ENCODE measurements at places on chromosomes 5 and 9. TPM values are rescaled to one million over a fixed set of nuclear protein-coding genes. Genes with fewer than 3 reads are reported as not detected.

RUFY1 gene
- 51.8 TPM for total RNA-seq

SLC36A3 gene
- total RNA-seq, result not detected

EHMT1 gene
- total RNA-seq, result 46.3 TPM

IFNA8 gene
- total RNA-seq, result not detected

GPSM1 gene
- total RNA-seq, result 30.9 TPM

IRX1 gene
- total RNA-seq, result 3.2 TPM

FAM221B gene
- not detected for total RNA-seq

DMRT3 gene
- total RNA-seq, result not detected

FAM78A gene
- total RNA-seq, result 0.59 TPM

DNA sequence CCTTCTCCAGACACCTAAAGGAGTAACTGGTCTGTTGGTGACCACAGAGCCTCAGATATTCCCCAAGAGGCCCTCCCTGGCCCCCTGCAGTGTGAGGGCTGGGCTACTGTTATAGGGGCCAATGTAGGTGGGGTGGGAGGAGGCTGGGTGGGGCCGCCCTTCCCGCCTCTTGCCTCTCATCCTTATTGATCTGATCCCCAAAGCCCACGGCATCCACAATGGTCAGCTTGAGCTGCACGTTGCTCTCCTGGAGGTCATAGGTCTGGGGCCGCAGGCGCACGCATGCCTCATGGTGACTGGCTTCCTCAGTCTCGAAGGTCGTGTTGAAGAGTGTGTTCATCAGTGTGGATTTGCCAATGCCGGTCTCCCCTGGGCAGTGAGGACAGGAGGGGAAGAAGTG lies 13.0 kb downstream of the SEPTIN8 start:
- peak; percentile 68 for DNase-seq

- no peak for DNase-seq
Observed at GRCh38 chr9:136642439-136642921, 20.2 kb upstream of the EGFL7 start.

- no peak for DNase-seq
Observed at GRCh38 chr5:35285435-35285834, 55.1 kb upstream of the PRLR start.

DNA sequence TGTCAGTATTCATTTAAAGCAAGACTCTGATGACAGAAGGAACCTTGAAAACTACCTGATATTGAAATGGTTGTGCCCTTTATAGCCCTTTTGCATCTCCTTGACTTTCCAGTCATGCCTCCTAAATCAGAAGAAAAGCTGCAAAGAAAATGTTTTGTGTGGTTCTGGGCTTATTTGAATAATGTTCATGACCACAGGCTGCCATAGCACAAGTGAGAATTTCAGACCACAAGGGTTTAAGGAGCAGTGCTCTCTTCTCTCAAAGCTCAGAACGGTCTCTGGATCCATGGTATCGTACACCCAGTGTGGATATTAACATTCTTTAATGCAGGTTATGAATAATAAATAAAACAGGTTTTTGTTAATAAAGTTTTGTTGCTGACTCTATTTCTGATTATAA lies 54.2 kb downstream of the GPR107 start:
- DNase-seq, result no peak

DNA sequence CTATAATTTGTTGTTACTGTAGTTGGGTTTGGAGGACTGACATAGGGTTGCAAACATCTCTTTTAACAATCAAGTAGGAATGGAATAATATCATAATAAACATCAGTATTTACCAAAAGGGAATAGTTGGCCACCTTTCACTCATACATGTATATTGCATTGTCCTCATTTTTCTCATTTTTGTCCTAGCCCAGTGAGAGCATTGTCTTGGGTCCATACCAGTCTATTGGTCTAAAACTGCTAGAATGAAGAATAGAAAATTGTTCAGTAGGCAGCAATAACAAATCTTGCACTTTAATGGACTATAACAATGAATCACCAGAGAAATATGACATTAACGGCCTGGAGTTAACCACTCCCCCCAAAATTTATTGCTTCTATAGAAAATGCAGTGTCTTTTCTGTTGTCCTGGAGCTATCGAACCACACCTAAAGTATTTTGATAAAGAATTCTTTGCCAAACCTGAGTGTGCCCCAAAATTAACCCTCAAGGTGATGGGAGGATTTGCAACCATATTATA lies 80.9 kb upstream of the IL33 start:
- DNase-seq, result no peak

GRCh38 chr9:81032030-81032572 lies 657.2 kb downstream of the TLE1 start:
- DNase-seq, result no peak

DNA sequence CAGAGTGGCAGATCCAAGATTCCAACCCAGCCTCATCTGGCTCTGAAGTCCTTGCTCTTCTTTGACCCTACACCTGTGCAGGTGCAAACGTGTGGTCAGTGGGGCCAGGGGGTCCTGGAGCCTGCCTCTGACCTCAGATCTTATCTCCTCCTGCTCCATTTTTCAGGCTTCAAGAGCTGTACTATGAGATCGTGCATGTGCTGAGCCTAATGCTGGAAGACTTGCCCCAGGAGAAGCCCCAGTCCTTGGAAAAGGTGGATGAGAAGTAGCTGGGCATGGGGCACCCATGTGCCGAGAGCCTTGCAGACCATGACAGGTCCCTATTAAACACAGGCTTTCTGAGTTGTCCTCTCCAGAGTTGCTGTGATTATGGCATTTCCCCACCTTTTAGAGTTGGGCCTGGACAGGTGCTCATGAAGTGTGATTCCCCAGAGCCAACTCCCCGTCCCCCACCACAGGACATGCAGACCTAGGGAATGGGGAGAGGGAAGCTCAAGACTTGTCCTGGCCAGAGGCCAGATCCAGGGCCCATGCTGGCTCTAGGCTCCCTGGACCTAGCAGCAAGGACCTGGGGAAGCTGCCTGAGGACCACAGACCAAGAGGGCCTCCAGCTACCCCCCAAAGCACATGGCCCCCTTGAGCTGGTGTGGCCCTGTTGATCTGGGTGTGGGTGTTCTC lies 22.5 kb downstream of the PITX1 start:
- peak; percentile 79 for DNase-seq

GRCh38 chr5:79689541-79690466 lies at the start of gene CMYA5:
CMYA5 (plus strand) TSS chr5:79689836; CDS start chr5:79689908, 72 bp downstream.
- peak; percentile 73 for DNase-seq

DNA sequence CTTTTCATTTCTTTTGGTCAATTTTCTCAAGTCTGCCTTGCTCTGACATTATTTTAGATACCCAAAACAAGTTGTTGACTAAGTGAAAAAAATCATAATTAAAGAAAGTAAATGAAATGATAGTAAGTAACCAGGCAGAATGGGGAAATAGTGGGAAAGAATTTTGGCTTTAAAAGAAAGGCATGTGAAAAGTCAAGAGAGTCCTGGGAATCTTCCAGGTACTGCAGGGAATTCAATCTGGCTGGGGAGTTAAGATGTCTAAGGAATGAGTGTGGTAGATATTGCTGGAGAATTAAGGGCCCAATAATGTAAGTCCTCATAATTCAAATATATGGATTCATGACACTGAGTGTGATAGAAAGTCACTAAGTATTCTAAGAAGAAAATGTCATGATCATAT lies 123.1 kb upstream of the PAPPA start:
- DNase-seq, result no peak

DNA sequence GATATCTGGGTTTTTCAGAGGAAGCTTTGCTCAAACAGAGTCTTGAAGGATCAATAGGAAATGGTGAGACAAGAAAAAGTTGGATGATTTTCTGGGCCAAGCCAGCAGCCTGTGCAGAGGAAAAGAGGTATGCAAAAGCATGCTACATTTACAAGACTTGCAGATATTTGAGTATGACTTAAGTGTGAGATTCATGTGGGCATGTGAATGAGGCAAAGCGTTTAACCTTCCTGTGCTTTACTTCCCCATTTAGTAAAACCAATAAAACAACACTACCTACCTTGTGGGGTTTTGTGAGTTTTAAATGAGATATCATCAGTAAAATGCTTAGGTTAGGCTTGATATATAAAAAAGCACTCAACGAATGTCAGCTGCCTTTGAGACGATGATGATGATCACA lies 58.1 kb downstream of the PIP5K1B start:
- no peak for DNase-seq

- DNase-seq, result peak; percentile 86
Observed at GRCh38 chr9:116337015-116337414, 183.4 kb downstream of the PAPPA start.

DNA sequence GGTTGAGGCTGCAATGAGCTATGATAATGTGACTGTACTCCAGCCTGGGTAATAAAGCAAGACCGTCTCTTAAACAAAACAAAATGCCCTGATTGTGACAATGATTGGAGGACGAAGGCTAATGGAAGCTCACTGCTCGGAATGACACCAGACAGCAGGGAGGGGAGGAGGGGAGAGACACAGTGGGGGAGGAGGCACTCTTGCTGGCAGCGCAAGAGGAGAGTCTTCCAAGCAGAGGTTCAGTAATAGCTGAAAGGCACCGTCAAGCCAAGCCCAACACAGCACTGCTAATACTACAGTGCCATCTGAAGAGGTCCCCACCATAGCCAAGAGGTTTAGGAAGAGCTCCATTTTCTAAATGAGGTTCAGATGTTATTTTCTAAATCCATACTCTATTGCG lies 102.3 kb downstream of the GLDC start:
- no peak for DNase-seq

- no peak for DNase-seq
Observed at GRCh38 chr9:75438716-75439115, 350.4 kb downstream of the OSTF1 start.

DNA sequence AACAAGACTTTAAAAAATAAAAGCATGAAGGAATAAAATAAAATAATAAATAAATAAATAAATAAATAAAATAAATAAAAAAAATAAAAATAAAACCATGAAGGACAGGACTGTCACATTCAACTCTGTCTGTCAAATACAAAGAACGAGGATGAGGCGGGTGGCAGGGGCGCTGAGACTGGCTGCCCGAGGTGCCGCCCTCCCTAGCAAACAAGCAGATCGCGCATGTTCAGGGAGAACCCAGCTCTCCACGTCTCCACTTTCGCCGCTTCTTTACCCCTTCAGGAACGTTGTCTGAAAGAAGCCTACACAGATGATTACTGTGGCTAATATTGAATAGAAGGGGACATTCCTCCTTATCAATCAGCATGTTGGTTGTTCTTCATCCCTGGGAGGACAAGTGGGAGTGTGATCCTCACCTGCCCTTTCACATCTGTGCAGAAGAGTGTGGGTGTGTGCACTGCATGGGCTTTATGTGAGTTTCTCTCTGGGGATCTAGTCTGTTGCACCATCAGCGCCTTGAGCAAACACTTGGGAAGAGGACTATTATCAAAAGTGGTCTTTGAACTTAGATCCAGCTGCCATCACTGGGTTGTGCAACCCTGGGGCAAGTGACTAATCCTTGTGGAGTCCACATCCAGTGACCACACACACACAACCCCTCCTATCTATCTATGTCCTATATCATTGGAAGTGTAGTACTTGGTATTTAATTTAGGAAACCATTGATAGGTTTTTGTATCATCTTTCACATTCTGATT lies 399.2 kb downstream of the IRX2 start:
- no peak for DNase-seq

DNA sequence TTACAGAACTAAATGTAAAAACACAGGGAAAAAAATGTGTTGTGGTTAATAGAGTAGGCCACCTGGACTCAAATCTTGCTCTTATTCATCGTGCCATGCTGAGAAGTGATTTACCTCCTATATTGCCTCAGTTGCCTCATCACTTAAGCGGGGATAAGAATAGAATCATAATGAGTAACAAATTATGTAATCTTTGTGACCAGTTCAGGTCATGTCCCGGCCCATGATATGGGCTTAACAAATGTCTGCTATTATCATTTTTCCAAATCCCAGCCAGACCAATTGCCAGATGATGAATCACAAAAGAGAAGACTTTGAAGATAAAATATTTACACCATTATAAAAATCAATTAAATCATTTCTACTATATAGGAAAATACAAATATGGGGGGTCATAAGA lies 89.8 kb downstream of the CDH6 start:
- DNase-seq, result no peak

DNA sequence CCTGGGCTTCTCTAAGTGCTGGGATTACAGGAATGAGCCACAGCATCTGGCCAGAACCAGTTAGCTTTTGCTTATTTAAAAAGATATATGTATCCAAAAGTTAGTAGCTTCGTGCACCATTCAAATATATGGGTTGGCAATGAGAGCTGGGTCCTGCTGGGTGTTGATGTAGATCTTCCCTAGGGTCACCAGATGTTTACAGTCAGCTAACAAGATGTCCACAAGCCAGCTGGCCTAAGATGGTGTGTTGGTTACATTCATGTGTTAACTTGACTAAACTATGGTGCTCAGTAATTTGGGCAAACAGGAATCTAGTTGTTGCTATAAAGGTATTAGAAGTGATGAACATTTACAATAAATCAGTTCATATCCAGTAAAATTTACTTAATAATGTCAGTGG lies 948.6 kb upstream of the EDIL3 start:
- no peak for DNase-seq
